Panc1 (cell line): ENCODE measurements at places on chromosomes 11 and 22.

GRCh38 chr11:63532799-63533475 lies 3.7 kb upstream of the PLAAT4 start:
- DNase-seq: no peak

GRCh38 chr11:69587454-69588090 lies 53.4 kb upstream of the CCND1 start:
- DNase-seq: peak; percentile 25

DNA sequence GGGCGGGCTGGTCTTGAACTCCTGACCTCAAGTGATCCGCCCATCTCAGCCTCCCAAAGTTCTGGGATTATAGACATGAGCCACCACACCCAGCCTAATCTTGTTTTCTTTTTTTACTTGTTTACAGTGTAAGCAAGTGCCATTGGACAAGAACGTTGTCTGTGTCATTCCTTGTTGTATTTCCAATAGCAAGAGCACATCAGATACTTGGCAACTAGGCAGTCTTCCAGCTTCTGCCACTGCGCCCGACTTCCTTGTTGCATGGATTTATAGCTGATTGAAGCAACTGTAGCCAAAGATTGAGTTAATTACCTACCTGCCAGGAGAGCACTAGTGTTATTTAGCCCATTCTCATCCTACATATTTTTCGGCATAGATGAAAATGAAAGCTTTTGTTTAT lies 3.1 kb upstream of the SGSM3 start:
- no peak for DNase-seq

GRCh38 chr11:114265122-114265878 lies 30.9 kb upstream of the NNMT start:
- DNase-seq: no peak

DNA sequence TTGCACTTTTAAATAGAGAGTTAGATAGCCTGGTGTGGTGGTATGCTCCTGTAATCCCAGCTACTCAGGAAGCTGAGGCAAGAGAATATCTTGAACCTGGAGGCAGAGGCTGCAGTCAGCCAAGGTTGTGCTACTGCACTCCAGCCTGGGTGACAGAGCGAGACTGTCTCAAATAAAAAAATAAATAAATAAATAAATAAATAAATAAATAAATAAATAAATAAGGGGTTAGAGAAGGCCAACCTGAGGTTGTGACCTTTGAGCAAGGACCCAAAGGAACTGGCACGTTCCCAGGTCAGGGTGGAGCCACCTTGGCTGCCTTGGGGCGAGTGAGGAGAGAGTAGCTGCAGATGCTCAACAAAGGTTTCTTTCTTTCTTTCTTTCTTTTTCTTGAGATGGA lies 65.3 kb upstream of the TENM4 start:
- no peak for DNase-seq

GRCh38 chr22:36586271-36586670 lies 57.3 kb upstream of the EIF3D start:
- no peak for DNase-seq
